GDM1 (cell line): ENCODE measurements at places on chromosomes 16 and 17.

DNA sequence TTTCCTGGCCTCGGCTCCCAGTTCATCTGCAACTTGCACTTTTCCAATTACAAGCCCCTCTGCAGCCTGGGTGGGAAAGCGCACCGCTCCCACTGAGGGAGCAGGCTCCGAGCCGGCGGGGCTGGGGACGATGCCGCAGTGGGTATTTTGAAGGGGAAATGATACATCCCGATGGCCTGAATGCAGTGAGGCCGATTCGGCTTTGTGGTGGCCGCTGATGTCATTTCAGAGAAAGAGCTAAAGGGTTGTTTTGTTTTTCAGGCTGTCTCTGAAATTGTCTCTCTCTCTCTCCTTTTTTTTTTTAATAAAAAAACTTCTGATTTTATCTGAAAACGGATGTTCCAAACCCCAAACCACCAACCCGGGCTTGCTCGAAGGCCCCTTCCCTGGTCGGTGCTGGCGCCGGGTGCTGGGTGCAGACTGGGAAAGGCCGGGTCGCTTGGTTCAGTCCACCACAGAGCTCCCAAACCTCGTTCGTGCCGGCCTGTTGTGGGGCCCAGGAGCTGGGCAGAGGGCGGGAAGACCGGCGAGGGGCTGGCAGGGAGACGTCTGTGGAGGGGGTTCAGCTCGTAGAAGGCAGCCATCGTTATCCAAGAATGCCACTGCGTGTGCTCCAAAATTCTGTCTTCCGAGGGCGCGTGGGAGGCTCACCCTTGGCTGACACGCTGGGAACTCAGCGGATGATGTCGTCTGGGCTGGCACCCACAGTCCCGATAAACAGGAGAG lies 102.8 kb downstream of the FOXL1 start:
- no peak for DNase-seq

- no peak for DNase-seq
Observed at GRCh38 chr17:68594552-68594951, 6.6 kb downstream of the FAM20A start.

GRCh38 chr17:15657868-15658267 lies 26.2 kb downstream of the TRIM16 start:
- no peak for DNase-seq

DNA sequence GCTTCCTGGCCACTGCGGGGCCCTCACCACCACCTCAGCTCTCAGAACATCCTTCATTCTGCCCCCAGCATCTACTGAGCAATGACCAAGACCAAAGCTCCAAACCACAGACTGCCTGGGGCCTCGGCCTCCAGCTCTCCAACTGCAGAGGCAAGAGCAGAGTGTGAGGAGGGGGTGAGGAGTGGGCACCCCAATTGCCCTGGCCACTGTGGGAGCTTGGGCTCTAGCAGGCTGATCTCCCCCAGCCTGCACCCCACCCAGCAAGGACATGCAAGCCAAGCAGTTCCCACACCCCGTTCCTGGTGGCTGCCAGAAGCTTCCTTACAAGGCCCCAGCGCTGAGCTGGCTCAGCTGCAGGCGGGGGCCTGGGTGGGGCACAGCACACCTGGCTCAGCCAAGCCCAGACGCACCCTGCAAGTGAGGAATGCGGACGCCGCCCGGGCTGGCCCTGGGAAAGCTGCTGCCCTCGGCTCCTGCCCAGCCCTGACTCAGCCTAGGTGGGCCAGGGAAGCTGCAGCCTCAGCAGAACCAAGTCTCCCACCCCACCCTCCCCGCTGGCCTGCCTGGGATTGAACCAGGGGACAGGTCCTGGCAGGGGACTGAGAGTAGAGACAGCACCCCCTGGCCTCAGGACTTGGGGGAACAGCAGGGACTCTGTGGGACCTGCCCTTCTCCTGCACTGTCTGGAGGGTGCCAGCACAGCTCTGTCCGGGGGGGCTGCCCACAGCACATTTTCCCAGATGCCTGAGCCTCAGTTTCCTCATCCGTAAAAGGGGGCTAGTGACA lies 29.7 kb upstream of the KRT17 start:
- no peak for DNase-seq

DNA sequence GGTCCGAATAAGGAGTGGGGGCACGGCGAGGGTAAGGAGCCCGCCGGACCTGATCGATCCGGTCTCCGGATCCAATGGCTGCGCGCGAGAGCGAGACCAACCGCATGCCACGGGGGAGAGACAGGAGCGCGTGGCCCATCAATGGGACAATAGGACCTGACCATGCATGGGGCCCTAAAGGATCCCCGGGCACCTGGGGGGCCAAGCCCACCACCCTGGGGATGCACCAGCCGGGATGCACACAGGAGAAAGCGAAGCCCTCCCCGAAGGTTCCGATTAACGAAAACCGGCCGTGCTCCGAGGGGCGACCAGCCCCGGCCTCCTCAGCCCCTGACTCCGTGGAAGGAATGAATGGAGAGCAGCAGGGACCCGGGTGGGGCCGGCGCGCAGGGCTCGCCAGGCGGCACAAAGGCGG lies 525 bp downstream of the JPT1 start:
- DNase-seq, result no peak

GRCh38 chr17:76467366-76467765 lies at the start of gene AANAT:
TSS of gene AANAT (plus strand) at chr17:76467603. CDS start at chr17:76468747, 1,144 bp downstream.
- no peak for DNase-seq

DNA sequence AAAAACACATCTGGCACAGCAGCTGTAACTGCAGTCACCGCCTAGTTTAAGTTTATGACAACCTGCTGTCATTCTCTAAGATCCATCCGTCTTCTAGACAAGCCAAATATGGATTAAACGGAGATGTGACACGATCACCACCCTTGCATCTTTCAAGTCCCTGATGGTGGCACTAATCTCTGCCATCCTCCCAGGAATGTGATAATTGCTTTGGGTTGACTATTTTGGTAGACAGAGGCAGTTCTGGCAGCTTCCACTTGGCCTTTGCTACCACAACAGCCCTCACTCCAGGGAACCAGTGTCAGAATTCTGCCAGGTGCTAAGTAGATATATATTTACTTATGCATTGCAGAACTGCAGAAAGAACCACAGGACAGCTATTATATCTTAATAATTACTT lies 81.3 kb downstream of the ADCY9 start:
- no peak for DNase-seq

- no peak for DNase-seq
Observed at GRCh38 chr16:24909856-24910255, 64.1 kb downstream of the SLC5A11 start.

- no peak for DNase-seq
Observed at GRCh38 chr16:15592324-15592723, 50.6 kb downstream of the MARF1 start.

- DNase-seq, result no peak
Observed at GRCh38 chr16:82892324-82892723, 265.6 kb downstream of the CDH13 start.

DNA sequence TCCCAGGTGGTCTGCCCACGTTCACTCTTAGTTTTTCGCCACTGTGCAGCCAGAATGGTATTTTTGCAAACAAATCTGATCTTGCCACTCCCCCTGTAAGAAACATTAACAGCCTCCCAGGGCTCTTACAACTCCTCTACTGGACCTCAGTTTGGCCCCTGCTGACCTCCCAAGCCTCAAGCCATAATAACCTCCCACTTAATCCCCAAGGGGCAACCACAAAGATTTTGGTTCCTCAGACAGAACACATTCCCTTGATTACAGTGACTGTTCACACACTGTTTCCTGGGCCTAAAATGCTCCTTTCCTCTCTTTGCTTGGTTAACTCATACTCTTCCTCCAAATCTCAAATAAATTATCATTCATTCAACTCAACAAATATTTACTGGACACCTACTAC lies 21.5 kb upstream of the CD300E start:
- DNase-seq, result no peak

GRCh38 chr17:39969375-39969774 lies 6.6 kb downstream of the GSDMA start:
- DNase-seq, result no peak

GRCh38 chr17:63325808-63326207 lies 120.3 kb downstream of the CYB561 start:
- no peak for DNase-seq

DNA sequence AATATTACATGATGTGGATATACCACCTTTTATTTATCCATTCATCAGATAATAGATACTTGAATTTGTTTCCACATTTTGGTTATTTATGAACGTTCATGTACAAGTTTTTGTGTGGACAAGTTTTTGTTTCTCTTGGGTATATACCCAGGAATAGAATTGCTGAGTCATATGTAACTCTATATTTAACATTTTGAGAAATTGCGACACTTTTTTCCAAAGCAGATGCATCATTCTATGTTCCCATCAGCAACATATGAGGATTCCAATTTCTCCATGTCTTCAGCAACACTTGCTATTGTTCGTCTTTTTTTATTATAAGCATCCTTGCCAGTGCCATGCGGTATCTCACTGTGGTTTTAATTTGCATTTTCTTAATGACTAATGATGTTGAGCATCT lies 93.9 kb downstream of the GSG1L start:
- DNase-seq, result no peak

GRCh38 chr17:50181591-50182560 lies 16.1 kb downstream of the SGCA start:
- no peak for DNase-seq

- no peak for DNase-seq
Observed at GRCh38 chr16:15716694-15717447, 66.8 kb downstream of the NDE1 start.

DNA sequence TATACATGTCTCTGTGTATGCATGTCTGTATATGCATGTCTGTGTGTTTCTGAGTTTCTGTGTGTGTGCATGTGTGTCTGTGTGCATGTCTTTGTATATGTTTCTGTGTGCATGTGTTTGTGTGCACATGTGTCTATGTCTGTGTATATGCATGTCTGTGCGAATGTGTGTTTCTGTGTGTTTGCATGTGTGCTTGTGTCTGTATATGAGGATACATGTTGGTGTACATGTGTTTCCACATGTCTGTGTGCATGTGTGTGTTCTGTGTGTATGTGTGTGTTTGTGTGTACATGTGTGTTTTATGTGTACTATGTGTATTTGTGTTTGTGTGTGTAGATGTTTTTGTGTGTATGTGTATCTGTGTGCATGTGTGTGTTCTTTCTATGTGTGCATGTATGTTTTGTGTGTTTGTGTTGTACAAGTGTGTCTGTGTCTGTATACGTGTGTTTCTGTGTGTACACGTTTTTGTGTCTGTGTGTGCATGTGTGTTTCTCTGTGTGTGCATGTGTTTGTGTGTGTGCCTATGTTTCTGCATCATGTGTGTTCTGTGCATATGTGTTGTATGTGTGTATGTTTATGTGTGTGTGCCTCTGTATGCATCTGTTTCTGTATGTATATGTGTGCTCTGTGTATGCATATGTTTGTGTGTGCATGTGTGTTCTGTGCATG lies 8.9 kb upstream of the RAB37 start:
- DNase-seq, result no peak
